Neural progenitor cell (in vitro differentiated cells): ENCODE measurements at places on chromosomes 11 and 22.

GRCh38 chr11:2878782-2879181 is 6.8 kb downstream of the CDKN1C start:
- no peak for DNase-seq

GRCh38 chr22:35615156-35615555 is 2.0 kb downstream of the MB start:
- DNase-seq = no peak

- no peak for DNase-seq
Measured at GRCh38 chr11:22991196-22991595, 130.9 kb upstream of the CCDC179 start.

DNA sequence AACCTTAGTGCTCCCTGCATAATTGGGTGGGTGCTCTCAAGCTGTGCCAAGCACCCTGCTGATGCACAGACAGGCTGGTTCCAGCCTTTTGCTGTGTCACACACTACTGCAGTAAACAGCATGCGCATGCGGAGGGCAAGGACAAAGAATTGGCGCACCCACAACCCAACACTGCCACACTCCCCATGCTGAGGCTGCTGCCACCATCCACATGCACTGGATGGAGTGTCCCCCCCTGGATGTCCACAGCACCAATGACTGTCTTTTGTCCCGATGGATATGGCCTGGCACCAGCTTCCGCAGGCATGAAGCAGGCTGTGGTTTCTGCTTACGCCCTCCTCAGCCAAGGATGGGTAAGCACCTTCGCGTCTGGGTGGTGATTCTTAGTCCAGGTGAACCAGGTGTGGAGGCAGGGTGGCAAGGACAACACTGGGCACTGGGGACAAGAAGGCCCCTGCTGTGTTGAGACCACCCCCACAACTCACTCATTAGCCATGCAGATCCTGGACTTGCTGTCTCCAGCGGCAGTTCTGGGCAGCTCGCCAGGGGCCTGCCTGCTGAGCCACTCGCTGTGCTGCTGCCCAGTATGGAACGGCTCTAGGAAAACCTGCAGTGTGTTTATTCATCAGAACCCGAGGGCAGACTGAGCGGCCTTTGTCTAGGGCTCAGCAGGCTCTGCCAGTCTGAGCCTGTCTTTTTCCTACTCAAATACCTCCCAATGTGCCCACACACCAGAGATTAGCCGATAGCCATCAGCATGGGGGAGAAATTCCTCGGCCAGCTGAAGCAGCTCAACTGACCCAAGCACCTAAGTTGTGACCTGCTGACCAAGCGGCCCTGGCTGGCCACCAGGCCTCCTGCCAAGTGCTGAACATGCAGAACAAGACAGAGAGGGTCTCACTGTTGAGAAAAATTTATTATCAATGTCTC is 8.2 kb upstream of the NAP1L4 start:
- DNase-seq = peak; percentile 74

- no peak for DNase-seq
Measured at GRCh38 chr11:57273448-57274058, 36.5 kb upstream of the APLNR start.

- peak; percentile 66 for DNase-seq
Measured at GRCh38 chr11:12692229-12693075, 18.2 kb downstream of the TEAD1 start.

DNA sequence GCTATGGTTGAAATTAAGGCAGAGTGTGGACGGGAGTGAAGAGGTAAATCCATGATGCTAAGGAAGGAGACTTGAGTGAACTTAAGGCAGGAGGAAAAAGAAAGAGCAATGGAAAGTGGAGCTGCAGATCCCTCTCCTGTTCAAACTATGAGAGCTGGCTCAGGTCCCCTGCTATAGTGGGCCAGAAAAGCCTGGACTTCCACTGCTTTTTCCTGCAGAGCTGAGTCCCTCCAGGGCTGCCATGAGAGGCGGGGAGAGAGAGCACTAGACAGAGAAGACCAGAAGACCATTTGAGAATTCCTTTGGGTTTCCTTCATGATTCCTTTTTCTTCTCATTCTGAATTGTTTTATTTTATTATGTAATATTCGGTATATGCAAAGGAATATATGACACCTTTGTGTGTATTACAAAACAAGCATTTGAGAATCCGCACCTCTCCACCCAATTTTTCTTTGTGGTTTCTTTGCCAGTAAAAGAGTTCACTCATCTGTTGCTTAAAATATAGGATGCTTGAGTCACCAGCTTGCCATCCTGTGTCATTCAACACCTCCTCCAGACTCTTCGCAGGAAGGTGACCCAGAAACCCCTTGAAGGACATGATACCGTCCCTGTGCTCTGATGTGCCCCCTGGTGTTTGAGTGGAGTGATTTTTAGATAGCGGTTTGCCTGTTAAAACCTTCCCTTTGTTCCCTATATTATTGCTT is 24.4 kb downstream of the SREBF2 start:
- DNase-seq = peak; percentile 70

DNA sequence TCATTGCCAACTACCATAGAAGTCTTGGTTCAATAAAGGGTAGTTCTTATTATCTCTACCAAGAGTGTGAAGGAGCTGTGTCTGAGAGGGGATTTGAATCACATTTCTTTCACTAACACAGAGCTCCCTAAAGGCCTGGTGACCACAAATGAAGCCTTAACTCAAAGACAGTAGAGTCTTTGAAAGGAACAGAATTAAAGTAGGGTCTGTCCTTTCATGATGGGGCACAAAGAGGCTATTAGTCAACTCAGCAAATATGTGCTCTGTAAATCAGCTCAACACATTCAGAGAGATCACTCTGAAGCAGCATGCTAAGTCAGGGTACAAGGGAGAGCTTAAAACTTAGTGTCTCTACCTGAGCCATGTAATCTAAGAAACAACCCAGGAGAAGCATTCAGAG is 212.4 kb upstream of the SYN3 start:
- peak; percentile 57 for DNase-seq

GRCh38 chr11:73582653-73583052 is 15.3 kb downstream of the FAM168A start:
- DNase-seq = no peak

GRCh38 chr22:39177456-39177775 is 24.9 kb upstream of the CBX7 start:
- DNase-seq = no peak

GRCh38 chr11:2761131-2762030 is 61.6 kb upstream of the KCNQ1OT1 start:
- no peak for DNase-seq

- peak; percentile 81 for DNase-seq
Measured at GRCh38 chr11:7657306-7658025, 15.8 kb downstream of the CYB5R2 start.

- DNase-seq = no peak
Measured at GRCh38 chr22:19046719-19047609, 75.2 kb downstream of the DGCR2 start.

DNA sequence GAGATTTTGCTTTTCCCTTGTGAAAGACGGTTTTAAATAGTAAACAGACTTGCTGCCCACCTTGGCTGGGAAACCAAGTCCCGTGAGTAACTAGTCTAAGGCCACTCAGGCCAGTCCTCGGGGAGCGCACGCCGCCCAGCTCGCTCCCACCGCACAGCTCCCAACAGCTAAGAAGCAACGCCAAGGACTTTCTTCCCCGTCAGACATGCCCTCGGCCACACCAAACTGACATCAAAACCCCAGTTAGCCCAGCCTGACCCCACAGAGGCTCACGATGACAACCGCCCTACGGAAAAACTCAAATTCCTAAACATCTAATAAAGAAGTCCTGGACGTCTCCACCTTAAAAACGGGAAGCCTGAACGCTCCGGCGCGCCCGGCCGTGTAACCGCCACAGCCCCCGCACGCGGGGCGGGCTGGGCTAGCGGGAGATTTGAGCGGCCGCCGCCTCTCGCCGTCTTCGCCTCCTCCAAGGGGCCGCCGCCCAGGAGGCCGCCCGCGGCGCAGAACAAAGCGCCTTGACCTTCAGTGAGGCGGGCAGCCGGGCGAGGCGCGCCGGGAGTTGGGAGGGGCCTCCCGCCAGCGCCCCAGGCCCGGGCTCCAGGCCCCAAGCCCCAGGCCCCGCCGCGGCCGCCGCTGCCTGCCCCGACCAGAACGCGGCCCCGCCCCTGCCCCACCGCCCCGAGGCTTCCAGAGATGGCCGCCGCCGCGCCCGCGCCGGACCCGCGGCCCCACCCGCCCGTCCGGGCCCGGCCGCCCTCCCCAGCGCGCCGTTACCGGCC is 486 bp downstream of the NAP1L4 start:
- no peak for DNase-seq

DNA sequence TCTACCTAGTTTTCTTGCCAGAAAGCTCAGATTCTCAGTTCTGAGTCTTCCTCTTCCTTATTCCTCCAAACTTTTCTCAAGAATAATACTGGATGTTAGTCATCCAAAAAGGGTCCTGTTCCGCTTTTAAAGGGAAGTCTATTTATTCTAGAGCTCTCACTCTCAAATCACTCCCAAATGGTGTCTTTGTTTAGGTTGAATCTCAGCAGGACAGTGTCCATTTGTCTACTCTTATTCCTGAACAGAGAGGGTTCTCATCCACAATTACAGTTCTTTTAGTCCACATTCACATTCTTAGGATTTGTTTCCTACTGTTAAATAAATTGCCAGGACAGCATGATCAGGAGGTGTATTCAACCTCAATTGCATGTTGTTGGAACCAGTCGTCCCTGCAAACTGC is 61.3 kb downstream of the MUC15 start:
- no peak for DNase-seq

DNA sequence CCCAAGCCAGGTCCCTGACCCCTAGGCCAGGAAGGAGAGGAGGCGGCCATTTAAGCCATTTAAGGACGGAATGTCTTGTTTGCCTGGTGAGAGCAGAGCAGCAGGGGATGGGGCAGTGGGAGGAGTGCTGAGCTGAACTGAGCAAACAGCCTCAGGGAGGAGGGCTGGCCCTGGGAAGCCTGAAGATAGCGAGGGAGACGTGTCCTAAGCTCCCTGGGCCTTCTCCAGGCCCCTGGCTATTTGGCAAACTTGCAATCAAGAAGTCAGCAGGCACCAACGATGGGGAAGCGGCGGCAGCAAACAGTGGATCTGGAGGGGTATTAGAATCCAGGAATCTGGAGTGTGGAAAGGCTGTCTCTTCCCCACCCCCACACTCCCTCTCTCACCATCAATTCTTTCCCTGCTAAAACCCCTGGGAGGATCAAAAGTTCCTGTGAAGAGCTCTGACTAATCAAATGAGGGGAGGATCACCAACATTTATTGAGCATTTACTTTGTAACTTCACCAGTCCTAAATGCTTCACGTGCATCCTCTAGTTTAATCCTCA is 8.8 kb downstream of the BCL9L start:
- peak; percentile 79 for DNase-seq

DNA sequence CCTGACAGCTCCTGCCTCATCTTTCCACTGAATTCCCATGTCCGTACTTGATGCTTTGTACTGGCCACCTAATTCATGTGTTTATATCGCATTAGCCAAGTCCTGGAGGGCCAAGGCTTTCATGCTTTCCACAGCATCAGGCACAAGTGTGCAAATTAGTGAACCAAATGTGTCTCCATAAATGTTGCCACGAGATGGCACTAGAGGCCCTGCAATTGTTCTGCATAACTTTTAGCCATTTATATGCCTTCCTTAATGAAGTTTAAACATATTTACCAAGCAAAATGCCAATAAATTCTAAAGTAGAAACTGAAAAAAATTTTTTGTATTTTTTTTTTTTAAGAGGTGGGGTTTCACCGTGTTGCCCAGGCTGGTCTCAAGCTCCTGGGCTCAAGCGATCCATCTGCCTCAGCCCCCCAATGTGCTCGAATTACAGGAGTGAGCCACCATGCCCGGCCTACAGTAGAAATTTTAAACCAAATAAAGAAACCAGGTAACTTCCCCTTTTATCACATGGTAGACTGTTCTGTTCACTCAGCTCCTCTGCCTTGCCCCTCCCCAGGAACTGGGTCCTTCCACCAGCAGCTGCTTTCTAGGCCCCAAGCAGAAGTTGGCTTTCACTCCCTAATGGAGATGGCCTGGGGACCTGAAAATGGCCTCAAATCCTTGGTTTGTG is 20.8 kb upstream of the IL18BP start:
- DNase-seq = peak; percentile 47

- no peak for DNase-seq
Measured at GRCh38 chr11:72478669-72479068, 44.3 kb upstream of the CLPB start.

DNA sequence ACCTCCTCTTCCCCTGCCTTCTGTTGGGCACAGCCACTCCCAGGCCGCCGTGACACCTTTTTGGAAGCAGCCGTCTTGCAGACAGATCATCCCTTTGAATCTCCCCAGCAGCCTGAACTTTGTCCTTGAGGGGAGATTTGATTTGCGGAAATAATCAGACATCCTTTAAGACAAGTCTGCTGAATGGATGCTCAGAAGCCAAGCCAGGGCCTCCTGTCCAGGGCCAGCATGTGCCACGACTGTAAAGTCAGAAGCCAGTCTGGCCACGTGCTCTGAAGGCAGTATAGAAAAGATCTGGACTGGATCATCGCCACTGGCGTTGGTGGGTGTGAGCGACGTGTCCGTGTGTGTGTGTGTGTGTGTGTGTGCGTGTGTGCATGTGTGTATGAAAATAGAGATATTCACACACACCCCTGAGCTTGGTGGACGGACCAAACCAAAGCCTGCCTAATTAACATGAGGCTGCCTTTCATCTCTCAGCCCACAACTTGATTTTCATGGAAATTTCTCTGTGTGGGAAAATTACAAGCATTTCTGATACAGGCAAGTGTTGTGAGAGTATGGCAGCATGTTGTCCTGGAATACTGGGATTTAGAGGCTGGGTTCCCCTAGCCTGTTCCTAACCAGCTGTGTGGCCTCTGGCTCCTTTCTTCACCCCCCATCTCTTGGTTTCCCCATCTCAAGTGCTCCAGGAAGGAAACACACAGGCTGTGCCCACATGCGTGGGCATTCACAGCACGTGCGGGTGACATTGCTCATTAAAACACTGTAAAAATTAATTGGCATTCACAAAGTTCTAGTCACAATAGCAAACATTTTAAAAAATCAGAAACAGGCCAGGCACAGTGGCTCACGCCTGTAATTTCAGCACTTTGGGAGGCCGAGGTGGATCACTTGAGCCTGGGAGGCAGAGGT is 61.8 kb upstream of the WNT7B start:
- DNase-seq = no peak

- DNase-seq = no peak
Measured at GRCh38 chr11:35664977-35665441, 2.4 kb downstream of the TRIM44 start.

DNA sequence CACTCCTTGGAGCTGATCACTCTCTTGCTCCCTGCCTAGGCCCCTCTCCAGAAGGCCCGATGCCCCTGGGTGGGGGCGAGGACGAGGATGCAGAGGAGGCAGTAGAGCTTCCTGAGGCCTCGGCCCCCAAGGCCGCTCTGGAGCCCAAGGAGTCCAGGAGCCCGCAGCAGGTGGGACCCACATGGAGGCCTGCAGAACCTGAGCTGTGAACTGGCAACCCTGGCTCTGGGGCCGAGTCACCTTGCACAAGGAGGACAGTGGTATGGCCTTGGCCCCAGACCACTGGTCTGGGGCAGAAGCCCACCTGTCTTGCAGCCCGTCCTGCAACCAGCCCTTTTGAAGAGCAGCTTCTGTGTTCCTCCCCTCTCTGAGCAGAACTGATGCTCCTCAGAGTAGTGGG is 6.2 kb downstream of the SCO2 start:
- no peak for DNase-seq

DNA sequence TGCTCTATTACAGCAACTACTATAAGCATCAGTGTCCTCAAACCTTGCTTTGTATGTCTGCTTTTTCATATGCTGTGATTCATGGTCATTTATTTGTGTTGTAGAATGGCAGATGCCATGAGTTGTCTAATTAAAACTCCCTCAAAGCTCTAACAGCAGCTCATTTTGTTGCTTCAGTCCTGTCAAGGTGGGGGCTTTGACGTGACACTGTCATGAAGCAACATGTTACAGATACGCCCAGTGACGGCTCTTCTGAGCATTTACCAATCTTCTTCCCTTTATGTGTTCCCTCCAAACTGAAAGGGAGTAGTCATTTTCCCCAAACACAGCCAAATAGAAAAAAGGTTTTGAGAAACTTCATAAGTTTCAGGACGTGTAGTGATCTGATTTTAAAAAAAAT is 106.7 kb downstream of the DBX1 start:
- no peak for DNase-seq
